ENCODE measurements at places on chromosomes 1 and 21.

- DNase-seq: no peak
Observed at GRCh38 chr21:38699048-38699447, 106.7 kb upstream of the ETS2 start.

- no peak for DNase-seq
Observed at GRCh38 chr1:43910343-43910742, 23.3 kb upstream of the ARTN start.

GRCh38 chr1:183129921-183130690, 56.0 kb upstream of the LAMC2 start:
- DNase-seq: no peak

DNA sequence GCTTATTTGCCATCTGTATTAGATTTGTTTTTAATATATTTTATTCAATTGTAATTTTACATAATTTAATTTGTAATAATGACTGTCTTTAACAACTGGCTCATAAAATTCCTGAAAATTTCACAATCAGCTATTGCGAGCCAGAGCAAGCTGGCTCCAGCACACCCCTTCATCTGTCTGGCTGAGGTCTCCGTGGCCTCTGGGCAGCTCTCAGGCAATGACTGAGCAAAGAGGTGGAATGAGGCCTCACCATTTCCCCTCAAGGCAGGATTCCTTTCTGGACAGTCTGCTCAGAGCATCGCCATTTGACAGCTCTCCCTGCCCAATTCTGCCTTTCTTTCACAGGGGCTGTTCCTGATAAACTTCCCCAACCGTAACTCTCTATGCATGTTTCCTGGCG, 5.8 kb upstream of the KANK4 start:
- DNase-seq: no peak

- no peak for DNase-seq
Observed at GRCh38 chr1:220747437-220748088, 559 bp upstream of the MTARC2 start.

DNA sequence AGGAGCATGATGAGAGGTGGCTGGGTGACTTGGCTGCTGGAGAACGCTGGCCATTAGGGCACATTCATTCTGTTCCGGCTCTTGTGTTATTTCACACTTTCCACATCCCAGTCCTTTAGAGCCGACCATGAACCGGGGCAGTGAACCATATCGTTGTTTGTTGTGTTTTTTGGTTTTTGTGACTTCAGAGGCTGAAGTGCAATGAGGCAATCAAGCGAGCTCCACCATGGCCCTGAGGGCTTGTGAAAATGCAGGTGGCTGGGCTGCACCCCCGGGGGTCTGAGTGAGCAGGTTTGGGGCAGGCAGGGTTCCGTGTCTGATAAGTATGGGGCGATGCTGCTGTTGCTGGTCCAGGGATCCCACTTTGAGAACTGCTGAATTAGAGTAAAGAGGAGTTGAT, 23.7 kb downstream of the ABCG1 start:
- DNase-seq: no peak

GRCh38 chr1:153430561-153430960, 14.2 kb downstream of the S100A7A start:
- DNase-seq: no peak

- no peak for DNase-seq
Observed at GRCh38 chr1:46300673-46301405, 2.6 kb downstream of the LRRC41 start.

DNA sequence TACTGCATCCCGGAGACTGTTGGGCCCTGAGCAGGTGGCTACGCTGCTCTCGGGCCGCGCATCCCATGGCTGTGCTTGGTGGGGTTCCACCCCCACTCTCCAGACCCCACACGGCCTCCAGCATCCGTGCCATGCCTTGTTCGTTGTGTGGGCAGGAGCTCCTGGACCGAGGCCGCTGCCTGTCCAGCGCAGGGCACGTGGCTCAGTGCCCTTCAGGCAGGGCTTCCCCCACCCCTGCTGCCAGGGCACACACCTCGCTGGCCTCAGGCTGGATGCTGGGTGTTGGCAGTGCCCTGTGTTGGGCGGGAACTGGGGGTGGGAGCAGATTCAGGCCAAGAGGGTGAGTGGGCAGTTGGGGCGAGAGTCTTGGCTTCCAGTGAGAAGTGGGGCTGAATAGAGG, 9.9 kb downstream of the PRKCZ start:
- no peak for DNase-seq

GRCh38 chr1:246768403-246769020, 44.3 kb downstream of the SCCPDH start:
- no peak for DNase-seq

GRCh38 chr1:202282025-202282371, 59.7 kb downstream of the UBE2T start:
- DNase-seq: no peak

DNA sequence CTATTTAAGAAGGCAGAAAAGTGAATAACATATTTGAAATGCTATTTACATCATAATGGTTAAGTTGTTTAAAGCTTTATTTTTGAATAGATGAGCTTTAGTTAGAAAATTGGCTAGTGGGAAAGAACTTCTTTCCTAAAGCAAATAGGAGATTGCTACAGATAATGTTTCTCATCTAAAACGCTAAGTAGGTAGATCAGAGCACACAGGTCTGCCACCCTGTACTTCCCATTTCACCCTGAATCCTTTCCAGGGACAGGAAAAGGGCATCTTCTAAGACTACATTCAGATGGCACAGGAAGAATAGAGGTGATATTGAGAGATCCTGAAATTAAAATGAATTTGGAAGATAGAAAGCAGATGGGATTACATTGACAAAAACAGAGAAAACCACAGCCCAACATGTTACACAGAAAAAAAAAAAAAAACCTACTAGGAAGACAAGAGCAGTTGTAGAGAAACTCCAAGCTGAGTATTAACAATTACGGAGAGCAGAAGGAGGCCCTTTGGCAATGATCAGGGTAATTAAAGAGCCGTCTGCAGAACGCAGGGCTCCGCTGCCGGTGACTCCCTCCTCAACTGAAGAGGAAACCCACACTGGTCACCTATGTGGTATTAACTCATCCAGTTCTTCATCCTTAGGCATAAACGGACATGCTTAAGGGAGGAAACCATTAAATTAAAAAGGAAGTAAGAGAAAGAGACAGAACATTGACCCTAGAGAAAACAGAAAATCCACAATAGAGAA, 53.6 kb upstream of the MAP10 start:
- DNase-seq: no peak

- DNase-seq: no peak
Observed at GRCh38 chr1:88741413-88741812, 57.3 kb downstream of the PKN2 start.

DNA sequence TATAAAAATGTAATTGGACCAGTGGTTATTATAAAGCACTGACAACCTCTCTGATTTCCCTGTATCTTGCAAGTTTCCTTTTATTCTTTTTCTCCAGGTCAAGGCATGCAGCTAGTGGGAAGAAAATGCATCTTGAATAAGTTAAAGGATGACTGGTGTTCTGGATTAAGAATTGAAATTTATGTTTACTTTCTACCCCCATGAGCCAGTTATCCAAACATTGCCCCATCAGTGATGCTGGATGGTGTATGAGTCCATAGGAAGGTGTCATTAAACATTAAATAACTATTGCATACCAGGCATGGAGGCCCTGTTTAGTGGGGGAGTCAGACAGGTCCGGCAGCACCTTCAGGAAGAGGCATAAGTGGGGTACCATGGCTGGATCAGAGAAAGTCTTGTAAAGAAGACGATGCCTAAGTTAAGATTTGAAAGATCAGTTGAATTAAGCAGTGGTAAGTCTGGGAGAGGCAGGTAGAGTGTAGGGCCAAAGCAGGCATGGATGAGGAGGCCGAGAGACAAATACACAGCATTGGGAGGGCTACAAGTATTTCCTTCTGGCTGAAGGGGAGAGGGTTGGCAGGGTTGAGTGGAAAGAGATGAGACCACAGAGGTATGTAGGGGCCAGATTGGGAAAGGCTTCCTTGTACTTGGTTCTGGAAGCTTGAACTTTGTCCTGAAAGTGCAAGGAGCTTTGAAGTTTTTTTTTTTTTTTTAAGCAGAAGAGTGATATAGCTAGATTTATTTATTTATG, 5.7 kb downstream of the SZRD1 start:
- DNase-seq: no peak

DNA sequence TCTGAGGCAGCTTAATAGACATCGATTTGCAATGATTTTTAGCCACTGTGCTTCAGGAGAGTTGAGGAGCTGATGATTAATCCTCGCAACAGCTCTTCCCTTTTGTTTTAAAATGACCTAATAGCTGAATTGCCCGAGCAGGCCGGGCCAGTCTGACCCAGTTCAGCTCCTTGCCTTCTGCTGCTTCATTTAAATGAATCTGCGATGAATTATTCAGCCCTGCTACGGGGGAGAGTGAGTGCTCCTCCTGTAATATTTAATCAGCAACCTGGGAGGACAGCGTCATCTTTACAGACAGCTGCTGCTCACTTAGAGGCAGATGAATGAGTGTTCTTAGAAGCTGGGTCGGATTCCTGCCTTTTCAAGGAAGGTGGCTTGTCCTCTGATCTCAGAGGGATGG, 325.1 kb downstream of the CAMTA1 start:
- DNase-seq: no peak

DNA sequence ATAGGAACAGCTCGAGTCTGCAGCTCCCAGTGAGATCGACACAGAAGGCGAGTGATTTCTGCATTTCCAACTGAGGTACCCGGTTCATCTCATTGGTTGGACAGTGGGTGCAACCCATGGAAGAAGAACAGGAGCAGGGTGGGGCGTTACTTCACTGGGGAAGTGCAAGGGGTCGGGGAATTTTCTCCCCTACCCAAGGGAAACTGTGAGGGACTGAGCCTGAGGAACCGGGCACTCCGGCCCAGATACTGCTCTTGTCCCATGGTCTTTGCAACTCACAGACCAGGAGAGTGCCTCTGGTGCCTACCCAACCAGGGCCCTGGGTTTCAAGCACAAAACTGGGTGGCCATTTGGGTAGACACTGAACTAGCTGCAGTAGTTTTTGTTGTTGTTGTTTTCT, 307.1 kb downstream of the AMY1C start:
- no peak for DNase-seq

DNA sequence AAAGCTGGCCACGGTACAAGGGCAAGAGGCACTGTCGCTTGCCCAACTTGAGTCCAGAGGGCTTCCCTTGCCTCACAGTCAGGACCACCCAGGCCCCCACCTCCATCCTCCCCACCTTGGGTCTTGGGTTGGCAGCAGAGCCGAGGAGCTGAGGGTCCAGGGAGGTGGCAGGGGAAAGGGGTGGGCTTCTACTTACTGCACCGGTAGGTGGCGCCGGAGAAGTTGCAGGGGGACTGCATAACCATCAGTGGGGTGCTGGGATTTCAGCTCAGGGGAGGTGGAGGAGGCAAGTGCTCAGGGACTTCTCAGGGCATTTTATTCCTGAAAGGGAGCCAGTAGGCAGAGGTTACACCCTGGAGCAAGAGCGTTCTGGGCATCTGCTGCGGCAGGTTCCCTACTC, 44.0 kb downstream of the TRIM62 start:
- DNase-seq: peak; percentile 10

DNA sequence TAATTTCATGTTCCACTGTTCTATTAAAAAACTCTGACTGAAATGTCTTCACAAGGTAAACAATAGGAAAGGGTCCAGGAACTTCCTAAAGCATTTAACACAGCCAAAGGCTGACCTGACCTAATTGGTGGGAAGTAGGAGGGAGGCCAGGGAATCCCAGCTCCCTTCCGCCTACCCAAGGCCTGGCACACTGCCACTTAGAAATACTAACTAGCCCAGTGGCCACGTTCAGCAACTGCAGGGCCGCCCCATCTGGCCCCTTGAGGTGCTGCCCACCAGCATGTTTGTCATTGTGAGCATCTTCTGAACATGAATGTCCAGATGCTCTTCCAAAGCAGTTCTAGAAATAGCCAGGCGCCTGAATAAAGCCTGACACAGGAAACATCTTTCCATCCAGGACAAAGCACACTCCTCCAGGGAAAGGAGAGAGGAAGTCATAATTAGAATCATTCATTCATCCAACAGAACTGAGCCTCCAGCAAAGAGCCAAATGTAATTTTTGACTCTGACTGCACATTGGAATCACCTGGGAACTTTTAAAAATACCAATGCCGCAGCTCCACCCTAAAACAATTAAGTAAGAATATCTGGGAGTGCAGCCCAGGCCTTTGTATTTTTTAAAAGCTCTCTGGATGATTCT, 44.6 kb upstream of the BCL9 start:
- no peak for DNase-seq

DNA sequence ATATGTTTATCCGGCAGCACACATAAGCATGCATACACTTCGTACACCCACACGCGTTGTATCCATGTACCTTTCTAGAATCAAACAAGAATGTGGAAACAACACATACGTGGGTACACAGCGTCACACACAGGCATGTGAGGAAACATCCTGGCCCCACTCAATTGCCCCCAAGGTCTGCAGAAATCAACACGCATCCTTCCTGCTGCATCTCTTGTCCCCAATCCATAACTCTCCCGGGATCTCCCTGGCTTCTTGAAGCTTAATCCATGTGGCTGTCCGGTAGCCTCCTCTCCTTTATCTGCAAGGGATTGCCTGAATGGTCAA, 5.5 kb upstream of the TBX15 start:
- no peak for DNase-seq

- no peak for DNase-seq
Observed at GRCh38 chr1:40064797-40065499, 24.4 kb downstream of the CAP1 start.

DNA sequence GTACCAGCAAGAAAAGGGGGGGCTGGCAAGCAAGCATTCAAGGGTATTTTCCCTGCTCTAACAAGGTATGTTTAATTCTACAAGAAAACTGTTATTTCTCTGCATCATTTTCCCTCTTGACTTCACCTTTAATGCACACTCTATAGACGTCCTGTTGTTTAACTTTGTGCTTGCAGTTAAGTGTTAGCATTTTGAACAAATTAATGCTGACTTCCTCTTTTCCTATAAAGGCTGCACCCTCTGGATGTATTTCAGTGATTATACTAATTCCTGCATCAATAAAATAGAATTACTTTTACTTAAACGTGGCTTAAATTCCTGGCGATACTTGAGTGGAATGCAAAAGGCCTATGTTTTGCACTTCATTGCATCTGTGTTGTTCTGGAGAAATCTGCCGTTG, 183.3 kb downstream of the KCNJ6 start:
- DNase-seq: no peak

GRCh38 chr1:178057912-178058534, 35.9 kb upstream of the RASAL2 start:
- DNase-seq: no peak

DNA sequence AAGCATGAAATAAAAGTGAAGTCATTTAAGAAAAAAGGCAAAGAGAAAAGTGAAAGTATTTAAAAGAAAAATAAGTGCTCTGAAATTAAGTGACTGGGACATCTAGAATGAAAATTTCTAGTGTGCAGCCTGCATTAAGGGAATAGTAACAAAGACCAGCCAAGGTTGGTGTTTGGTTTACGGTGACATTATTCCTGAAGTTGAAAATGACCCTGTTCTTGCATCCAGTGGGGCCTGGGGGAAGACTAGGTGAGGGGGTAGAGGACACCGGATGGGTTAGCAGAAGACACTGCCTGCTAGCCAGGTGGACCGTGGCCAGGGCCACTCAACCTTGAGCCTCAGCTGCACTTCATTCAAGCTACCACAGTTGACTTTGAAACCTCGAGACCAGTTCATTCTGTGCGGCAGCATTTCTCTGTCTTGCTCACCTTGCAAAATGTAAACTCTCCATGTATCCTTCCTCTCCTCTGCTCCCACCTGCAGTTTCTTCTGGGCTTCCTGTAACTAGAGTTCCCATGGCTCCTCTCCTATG, 14.3 kb upstream of the KCNK1 start:
- DNase-seq: no peak

GRCh38 chr1:60895701-60896100, 186.7 kb upstream of the NFIA start:
- no peak for DNase-seq

GRCh38 chr1:174837386-174837785, 162.4 kb upstream of the CACYBP start:
- DNase-seq: no peak

GRCh38 chr1:95233319-95233736, 682 bp upstream of the RWDD3 start:
- no peak for DNase-seq
